CD8-positive, alpha-beta memory T cell (primary cell): ENCODE measurements at places on chromosomes 5 and 9. TPM values are rescaled to one million over a fixed set of nuclear protein-coding genes. Genes with fewer than 3 reads are reported as not detected.

DNA sequence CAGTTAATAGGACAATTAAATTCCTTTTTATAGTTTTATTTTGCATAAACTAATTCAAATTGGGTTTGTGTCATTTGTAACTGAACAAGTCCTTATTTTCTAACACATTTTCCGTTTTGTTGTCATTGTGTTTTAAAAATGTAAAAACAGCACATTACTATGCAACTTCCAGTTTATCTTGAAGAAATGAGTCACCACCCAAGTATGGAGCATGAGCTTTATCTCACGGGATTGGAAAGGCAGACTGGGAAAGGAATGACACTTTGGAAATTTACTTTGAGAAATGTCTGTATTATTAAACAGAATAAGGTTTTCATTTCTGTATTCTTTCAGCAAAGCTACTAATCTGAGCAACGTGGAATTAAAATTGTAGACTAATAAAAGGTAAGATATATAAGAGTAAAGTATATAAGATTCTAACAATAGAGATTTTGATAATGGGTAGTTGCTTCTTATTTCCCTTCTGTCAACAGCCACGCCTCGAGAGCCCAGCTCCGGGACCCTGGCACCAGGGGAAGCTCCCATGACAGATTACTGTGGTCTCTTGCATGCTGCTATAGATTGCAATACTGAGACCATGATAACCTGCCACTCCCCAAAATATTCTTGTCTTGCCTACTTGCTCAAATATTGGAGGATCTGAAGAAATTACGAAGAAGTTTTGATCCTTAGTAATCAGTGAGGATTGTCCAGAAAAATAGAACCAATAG is 433.1 kb downstream of the CHSY3 start:
- no peaks in the 10 kb centered on the region for H3K4me1 ChIP-seq
- H3K4me3 ChIP-seq, result no peak overlapping the region
- H3K36me3 ChIP-seq, result no peaks in the 10 kb centered on the region
- H3K27me3 ChIP-seq, result no peaks in the 10 kb centered on the region

- no peak for DNase-seq
- no peaks in the 10 kb centered on the region for H3K36me3 ChIP-seq
- H3K27ac ChIP-seq, result no peak overlapping the region
- no peaks in the 10 kb centered on the region for H3K4me1 ChIP-seq
- no peak overlapping the region for H3K4me3 ChIP-seq
Measured at GRCh38 chr9:37239224-37239859, 119.0 kb downstream of the ZCCHC7 start.

Gene TCF7
- 89.7 TPM for total RNA-seq

Gene NME5
- total RNA-seq, result not detected

Gene ECSCR
- total RNA-seq, result 0.83 TPM

DNA sequence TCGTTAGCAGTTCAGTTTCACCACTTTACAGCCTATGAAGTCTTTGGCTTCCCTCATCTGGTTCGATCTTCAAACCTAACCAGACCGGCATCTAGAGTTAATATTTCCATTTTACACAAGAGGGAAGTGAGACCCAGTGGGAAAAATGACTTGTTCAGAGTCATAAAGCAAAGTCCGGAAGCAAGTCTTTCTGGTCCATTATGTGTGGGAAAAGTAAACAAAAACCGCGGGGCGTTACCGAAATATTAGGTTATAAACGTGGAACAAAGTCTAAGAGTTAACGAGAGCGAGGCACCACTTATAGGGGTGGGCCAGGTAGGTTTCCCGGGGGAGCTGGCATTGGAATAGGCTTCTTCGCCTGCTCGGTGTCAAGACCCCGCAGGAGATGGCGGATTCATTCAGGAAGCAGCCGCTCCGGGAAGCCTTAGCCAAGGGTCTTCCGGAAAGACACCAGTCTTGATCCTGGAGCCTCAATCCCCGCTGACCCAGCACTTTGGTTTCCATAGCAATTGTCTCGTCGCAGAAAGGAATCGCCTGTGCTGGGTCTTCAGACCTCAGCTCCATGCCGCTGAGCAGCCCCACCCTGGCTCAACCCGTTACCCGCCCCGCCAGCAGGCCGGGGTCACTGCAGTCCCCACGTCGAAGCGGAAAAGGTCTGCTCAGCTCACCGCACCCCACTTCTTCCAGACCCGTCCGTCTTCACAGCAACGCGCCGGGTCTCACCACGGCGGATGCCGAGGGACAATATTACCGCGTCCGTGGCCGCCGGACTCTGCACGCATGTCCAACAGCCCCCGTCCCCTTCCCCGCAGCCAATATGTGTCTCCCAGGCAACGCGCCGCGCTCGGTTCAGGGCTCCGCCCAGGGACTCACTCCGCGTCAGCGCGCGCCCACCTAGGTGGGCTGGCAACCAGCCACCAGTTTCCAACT is at the start of gene C5orf52:
Gene C5orf52, plus strand, starts transcription at position 872 of the 930 bp plus-strand sequence. CDS start 82 bp downstream, outside the sequence.
- H3K4me3 ChIP-seq, result peak within 1 kb of the TSS; percentile 47
- peaks cover 12% of the 10 kb centered on the region for H3K4me1 ChIP-seq
- DNase-seq, result peak; percentile 7

DNA sequence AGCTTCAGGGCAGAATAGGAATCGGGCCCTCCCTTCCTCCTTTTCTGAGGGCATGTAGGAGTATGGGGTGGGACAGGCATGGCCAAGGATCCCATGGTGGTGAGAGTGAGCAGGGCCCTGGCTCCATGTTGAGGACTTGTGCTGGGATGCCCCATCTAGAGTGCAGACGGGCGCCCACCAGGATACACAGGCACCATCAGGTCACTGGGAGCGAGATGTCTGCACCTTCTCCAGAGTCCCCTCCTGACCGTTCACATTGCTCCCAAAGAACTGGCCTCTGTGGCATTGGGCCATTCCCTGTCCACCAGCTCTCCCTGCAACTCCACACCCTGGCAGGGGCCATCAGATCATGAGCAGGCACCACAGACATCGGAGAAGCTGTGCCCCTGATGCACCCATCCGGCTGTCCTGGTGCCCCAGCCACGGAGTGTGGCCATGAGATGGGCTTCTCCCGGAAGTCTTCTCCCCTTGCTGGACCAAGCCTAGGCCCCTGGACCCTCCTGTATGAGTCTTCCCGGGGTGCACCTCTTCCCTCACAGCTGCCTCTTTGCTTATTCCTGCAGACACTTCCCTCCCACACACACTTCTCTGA is 195.0 kb downstream of the IRX2 start:
- no peak overlapping the region for H3K27ac ChIP-seq
- no peaks in the 10 kb centered on the region for H3K4me1 ChIP-seq
- H3K36me3 ChIP-seq, result no peaks in the 10 kb centered on the region
- no peak for DNase-seq
- H3K4me3 ChIP-seq, result no peak overlapping the region

DNA sequence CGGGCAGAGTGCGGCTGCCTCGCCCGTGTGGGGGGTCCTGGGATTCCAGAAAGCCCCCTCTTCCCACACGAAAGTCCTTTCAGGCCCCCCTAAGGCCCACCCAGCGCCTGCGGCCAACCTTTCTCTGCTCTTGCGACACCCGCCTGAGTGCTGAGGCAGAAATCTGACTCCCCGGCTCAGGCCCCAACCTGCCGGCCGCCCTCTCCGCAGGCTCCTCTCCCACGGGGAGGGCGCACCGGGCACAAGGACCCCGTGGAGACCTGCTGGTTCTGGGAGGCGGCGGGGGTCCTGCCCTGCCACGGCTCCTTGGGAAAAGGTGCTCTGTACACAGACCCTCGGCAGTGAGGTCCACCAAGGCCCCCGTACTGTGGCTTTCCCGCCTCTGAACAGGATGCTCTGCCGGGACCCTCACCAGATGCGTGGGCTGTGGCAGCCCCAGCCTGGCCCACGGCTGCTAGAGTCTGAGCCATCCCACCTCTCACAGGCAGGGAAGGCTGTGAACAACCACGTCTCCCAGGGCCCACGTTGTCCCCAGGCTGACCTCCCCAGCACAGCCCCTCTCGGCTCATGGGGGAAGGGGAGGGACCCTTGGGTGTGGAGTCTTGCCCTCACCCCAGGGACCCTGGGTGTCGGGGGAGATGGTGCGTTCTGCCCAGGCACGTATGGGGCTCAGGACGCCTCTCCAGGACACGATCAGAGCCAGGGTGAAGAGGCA is 41.5 kb upstream of the EGFL7 start:
- no peak for DNase-seq
- peaks cover 3% of the 10 kb centered on the region for H3K4me1 ChIP-seq
- no peak overlapping the region for H3K4me3 ChIP-seq

Gene IFNA21
- not detected for total RNA-seq

- no peak for DNase-seq
- no peak overlapping the region for H3K4me3 ChIP-seq
Measured at GRCh38 chr5:161286066-161286655, 260.4 kb downstream of the GABRB2 start.

DNA sequence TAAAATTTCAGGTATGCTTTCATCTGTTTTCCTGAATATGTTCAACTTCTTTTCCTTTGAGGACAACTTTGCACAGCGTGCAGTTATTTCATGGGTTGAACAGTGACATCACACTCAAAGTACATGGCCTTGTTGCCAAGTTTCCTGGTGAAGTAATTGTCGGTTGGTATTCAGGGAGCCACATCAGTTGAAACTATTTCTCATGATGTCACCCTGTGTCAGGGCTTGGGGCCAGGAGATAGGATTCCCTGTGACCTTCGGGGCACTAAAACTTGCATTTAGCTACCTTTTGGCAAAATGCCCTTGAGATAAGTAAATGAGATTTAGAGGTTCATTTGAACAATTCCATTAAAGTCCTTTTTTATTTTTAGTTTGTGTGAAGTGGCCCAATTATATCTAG is 383.9 kb downstream of the SH3GL2 start:
- no peak overlapping the region for H3K27ac ChIP-seq
- H3K36me3 ChIP-seq, result no peaks in the 10 kb centered on the region
- no peak overlapping the region for H3K4me3 ChIP-seq
- DNase-seq, result no peak

Gene CORO2A
- 5.1 TPM for total RNA-seq

DNA sequence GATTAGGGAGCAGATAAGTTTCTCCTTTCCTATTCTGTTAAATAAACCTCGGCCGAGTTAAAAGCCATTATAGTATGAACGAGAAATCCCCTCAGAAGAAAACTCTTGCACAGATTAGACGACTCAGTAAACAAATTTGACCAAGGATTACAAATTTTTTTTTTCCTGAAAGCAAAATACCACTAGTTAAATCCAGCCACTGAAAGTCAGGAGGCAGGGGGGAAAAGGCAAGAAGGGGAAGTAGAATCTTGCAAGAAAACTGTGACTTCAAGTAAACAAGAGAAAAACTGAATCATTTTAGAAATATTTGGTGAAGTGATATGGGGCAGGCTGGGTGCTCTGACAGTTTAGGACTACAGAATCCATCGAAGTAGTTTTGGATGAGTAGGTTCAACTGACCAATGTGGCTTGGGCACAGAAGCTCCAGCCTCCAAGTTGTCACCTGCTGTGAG is 251.0 kb downstream of the DENND1A start:
- H3K27me3 ChIP-seq, result no peaks in the 10 kb centered on the region
- H3K4me1 ChIP-seq, result no peaks in the 10 kb centered on the region
- H3K4me3 ChIP-seq, result no peak overlapping the region

Gene WDR38
- not detected for total RNA-seq

GRCh38 chr5:64634997-64635686 is 55.2 kb upstream of the SHISAL2B start:
- H3K4me1 ChIP-seq, result no peaks in the 10 kb centered on the region
- H3K27ac ChIP-seq, result no peak overlapping the region
- H3K36me3 ChIP-seq, result no peaks in the 10 kb centered on the region
- peak; percentile 30 for DNase-seq
- H3K27me3 ChIP-seq, result no peaks in the 10 kb centered on the region

GRCh38 chr5:64690104-64690416 is 243 bp upstream of the SHISAL2B start:
- no peaks in the 10 kb centered on the region for H3K27me3 ChIP-seq
- no peak for DNase-seq
- no peaks in the 10 kb centered on the region for H3K36me3 ChIP-seq
- no peak overlapping the region for H3K27ac ChIP-seq

- no peaks in the 10 kb centered on the region for H3K36me3 ChIP-seq
- DNase-seq, result no peak
- H3K27ac ChIP-seq, result no peak overlapping the region
- H3K27me3 ChIP-seq, result no peaks in the 10 kb centered on the region
Measured at GRCh38 chr5:123223921-123224320, 134.9 kb downstream of the PRDM6 start.

DNA sequence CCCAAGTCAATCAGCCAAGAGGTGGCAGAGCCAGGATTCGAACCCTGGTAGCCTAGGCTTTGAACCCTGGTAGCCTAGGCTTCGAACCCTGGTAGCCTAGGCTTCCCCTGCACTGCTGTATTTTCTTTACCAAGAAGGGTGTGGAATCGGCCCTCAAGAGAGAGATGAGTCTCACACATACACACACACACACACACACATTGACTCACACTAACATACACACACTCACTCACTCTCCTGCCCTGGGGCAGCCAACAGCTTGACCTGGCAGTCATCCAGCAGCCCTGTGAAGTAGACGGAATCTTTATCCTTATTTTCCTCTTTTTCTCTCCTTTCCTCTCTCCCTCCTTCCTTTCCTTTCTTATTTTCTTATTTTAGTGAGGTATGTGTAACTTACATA is 55.4 kb upstream of the RPL26L1 start:
- no peak overlapping the region for H3K4me3 ChIP-seq
- no peak for DNase-seq
- no peaks in the 10 kb centered on the region for H3K27me3 ChIP-seq
- H3K36me3 ChIP-seq, result no peaks in the 10 kb centered on the region
- no peak overlapping the region for H3K27ac ChIP-seq
- no peaks in the 10 kb centered on the region for H3K4me1 ChIP-seq

GRCh38 chr9:22595805-22596204 is 149.2 kb downstream of the DMRTA1 start:
- H3K36me3 ChIP-seq, result no peaks in the 10 kb centered on the region
- H3K27me3 ChIP-seq, result no peaks in the 10 kb centered on the region
- H3K27ac ChIP-seq, result no peak overlapping the region
- no peak overlapping the region for H3K4me3 ChIP-seq

DNA sequence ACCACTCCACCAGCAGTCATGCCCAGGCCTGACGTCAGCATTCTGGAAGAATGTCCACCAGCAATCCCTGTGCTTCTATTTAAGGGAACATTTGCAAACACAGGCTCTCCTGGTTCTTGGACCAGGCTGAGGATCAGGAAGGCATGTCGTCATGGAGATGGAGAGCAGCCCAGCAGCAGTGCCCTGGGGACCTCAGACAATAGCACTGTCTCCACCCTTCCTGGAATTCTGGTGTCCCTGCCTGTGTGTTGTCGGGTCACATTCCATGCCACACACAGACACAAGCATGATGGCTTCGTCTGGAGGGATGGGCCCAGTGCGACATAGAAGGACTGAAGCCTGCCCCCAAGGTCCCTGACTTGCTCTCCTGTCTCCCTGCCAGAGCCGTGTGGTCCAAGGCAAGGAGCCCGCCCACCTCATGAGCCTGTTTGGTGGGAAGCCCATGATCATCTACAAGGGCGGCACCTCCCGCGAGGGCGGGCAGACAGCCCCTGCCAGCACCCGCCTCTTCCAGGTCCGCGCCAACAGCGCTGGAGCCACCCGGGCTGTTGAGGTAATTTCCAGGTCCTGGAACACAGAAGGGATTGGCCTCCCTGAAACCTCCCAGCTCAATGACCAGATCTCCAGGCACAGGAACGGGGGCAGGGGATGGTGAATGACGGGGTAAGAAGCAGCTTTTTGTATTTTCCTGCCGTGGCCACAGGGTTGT is 43.8 kb downstream of the STOM start:
- no peak for DNase-seq
- H3K27me3 ChIP-seq, result no peaks in the 10 kb centered on the region
- H3K4me1 ChIP-seq, result peaks cover 1% of the 10 kb centered on the region
- H3K36me3 ChIP-seq, result no peaks in the 10 kb centered on the region
- H3K4me3 ChIP-seq, result no peak overlapping the region
- H3K27ac ChIP-seq, result no peak overlapping the region

- H3K27me3 ChIP-seq, result no peaks in the 10 kb centered on the region
- DNase-seq, result no peak
- no peaks in the 10 kb centered on the region for H3K36me3 ChIP-seq
- H3K4me3 ChIP-seq, result no peak overlapping the region
- H3K4me1 ChIP-seq, result no peaks in the 10 kb centered on the region
- H3K27ac ChIP-seq, result no peak overlapping the region
Measured at GRCh38 chr9:123945532-123945931, 15.6 kb upstream of the DENND1A start.
